Kidney epithelial cell (primary cell): ENCODE measurements at places on chromosomes 12 and 14.

- DNase-seq: no peak
Measured at GRCh38 chr12:89927226-89927698, 218.6 kb upstream of the ATP2B1 start.

GRCh38 chr12:104462931-104463339 lies 6.2 kb downstream of the CHST11 start:
- DNase-seq: no peak

GRCh38 chr12:5512601-5512970 lies 80.7 kb downstream of the NTF3 start:
- DNase-seq: no peak

DNA sequence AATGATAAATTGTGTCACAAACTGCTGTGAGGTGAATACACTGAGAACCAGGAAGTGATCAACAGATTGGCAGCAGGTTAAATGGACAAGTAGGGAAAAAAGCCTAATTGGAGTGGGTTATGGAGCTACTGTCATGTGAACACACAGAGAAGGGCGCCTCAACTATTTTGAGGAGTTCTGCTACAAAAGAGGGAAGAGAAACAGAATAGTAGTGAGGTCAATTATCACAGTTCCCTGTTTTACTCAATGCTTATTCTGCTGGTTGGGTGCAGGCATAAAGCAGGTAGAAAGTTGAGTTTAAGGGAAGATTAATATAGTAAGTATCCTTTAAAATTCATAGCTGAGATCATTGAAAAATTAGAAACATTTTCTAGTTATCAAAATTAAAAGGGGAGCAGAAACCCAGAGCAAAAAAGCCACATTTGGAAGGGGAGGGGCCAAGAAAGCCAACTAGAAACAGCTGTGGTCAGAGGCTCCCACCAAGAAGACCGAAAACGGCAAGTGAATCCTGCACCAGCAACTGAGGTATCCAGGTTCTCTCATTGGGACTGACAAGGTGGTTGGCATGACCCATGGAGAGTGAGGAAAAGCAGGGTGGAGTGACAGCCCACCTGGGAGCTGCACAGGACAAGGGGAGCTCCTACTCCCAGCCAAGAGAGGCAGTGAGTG lies 105.7 kb downstream of the ZC3H14 start:
- no peak for DNase-seq

DNA sequence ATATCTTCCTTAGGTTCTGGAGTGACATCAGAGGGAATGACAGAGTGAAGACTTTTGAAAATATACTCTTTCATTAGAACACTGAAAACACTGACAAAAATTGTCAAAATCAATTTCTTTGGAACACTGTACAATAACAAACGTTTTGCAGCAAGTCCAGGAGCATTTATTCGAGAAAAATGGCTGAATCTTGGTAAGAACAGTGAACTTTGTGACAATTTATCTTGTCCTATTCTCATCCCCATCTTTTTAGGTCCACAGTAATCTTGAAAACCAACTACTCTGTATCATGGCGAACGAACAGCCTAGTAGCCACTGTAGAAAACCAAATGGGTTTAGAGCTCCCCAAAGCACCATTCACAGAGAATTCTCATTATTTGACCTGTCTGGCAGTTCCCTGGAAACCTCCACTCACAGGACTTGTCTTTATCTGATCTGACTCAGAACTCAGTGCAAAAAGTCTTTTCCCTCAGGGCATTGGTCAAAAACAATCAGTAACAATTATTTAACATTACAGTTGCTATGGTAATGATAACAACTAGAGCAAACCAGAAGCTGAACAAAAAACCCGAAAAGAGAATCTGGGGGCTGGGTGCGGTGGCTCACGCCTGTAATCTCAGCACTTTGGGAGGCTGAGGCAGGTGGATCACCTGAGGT lies 20.3 kb upstream of the PPP2R5E start:
- DNase-seq: no peak

DNA sequence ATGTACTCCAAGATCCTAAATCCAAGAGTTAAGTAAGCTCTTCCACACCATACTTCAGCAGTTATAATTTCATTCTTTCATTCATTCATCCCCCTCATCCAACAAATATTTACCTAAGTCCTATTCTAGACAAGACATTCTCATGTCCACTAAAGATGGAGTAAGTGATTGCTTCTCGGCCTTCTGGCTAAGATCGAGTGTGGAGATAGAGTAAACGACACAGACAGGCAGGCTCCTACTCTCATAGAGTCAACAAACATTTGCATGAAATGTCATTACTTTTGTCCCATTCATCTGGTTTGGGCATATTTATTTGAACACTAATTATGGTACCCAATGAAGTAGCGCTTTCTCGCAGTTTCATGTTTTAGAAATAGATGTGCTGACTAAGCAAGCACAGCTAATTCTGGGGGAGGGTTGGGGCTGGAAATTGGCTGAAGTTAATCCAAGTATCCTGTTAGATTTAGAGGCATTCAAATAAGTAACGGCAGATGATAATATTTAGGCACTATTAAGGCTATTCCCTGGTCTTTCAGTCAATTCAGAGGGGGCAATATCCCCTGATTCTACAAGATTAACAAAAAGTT lies 176.5 kb downstream of the CEP128 start:
- DNase-seq: no peak

DNA sequence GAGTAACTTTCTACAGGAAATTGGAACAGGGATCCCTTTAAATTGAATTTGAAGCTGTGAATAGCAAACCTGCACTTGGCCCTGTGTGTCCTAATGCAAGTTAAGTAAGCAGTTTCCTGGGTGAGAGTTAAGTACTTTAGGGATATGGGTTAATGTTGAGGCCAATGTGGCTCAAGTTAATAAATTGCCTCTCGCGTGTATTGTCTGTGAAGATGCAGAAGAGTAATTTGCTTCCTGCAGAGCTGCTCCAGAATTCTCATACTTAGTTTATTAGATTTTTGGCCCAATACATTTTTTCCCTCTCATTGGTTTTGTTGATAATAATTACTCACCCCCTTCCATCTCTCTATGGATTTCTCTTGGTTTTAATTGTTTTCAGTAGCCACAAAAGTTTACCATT lies 86.5 kb downstream of the SLC25A47 start:
- DNase-seq: no peak

DNA sequence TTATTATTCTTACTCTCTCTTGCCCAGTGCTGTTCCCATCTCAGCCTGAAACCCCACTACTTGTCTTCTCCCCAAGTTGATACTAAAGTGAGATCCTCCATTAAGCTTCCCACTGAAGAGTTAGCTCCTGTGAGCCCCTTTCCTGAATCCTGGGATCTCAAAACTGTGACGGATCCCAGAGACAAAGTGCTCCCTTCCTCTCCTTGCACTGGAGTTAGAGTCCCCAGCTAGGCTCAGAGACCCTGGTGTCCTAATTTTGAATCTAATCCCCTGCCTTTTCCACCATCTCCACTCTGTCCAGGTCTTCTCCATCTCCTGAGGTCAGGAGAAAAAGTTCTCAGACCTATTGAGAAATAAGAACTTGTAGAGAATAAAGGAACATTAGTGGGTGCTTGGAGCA lies 17.6 kb upstream of the TBX3 start:
- DNase-seq: no peak

DNA sequence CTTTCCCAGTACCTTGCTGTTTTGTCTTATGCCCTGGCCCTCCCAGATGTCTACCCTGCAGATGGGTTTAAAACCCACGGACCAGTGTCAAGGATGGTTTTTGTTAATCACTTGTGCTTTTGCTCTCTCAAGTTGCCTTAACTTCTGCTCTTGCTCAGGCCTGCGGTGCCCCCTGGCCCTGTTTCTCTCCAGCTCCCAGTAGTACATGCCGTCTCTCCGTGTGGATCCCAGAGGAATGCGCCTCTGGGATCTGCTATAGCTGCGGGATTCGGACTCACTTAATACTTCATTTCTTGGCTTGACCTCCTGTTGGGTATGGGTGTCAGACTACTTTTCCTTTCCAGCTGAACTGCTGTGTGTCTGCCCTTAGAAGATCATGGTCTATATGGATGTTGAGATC lies 14.5 kb downstream of the PLEKHG3 start:
- no peak for DNase-seq

GRCh38 chr14:48967419-48967818 lies 618.8 kb downstream of the RPS29 start:
- no peak for DNase-seq

DNA sequence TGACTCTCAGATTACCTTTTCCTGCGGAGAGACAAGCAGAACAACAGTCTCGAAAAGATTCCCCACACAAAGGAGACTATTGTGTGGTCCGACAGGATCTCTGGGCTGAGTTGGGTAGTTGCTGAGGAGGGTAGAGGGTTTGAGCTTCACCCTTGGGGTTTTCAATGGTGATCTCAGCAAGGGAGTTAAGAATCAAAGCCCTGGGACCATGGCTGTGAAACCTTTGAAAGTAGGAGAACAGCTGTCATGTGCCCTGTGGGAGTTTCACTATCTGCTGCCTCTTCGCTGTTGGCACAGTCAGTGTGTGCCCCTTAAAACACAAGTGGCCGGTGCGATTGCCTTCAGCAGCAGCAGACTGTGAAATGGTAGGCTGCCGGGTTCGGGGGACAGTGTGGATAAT lies 14.2 kb upstream of the PLEK2 start:
- DNase-seq: no peak

- no peak for DNase-seq
Measured at GRCh38 chr14:82500222-82500621, 966.6 kb upstream of the SEL1L start.

GRCh38 chr12:127925971-127926370 lies 341.0 kb upstream of the TMEM132C start:
- DNase-seq: no peak

DNA sequence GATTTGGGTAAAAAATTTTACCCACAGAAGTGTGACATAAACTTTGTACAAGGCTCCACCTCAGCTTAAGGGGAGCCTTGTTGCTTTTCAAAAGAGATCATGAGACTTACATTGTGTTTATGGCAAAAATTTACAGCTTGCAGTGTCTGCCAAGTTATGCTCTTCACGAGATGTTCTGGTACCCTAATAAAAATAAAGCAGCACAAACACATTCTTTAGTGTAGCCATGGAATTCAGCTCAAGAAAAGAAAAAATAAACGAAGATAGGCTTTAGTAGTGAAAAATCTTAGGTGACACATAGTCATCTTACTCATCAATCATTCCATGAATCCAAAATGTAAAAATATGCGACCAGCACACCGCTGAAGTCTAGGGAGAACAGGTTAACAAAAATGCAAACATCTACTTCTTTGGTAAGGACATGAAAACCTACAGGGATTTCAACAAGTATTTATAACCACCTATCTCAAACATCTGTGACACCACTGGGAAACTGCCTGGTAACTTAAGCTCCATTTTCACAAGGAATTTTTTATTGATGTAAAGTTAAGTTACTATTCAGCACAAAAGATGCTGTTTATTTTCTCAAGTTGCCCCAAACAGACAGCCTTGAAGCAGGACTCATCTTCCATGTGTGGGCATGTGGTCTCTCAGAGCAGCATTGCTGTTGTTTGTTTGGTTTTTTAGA lies 32.9 kb downstream of the DMAC2L start:
- DNase-seq: no peak

- DNase-seq: no peak
Measured at GRCh38 chr14:93765155-93765554, 23.1 kb downstream of the PRIMA1 start.

GRCh38 chr14:95644981-95645380 lies 41.2 kb upstream of the TCL1B start:
- DNase-seq: no peak

- no peak for DNase-seq
Measured at GRCh38 chr14:63788011-63788933, 60.4 kb upstream of the SGPP1 start.

- no peak for DNase-seq
Measured at GRCh38 chr14:71414631-71415403, 507.6 kb downstream of the PCNX1 start.

- DNase-seq: no peak
Measured at GRCh38 chr12:89863493-89863938, 154.9 kb upstream of the ATP2B1 start.
